ENCODE measurements at places on chromosomes 3 and 15.

DNA sequence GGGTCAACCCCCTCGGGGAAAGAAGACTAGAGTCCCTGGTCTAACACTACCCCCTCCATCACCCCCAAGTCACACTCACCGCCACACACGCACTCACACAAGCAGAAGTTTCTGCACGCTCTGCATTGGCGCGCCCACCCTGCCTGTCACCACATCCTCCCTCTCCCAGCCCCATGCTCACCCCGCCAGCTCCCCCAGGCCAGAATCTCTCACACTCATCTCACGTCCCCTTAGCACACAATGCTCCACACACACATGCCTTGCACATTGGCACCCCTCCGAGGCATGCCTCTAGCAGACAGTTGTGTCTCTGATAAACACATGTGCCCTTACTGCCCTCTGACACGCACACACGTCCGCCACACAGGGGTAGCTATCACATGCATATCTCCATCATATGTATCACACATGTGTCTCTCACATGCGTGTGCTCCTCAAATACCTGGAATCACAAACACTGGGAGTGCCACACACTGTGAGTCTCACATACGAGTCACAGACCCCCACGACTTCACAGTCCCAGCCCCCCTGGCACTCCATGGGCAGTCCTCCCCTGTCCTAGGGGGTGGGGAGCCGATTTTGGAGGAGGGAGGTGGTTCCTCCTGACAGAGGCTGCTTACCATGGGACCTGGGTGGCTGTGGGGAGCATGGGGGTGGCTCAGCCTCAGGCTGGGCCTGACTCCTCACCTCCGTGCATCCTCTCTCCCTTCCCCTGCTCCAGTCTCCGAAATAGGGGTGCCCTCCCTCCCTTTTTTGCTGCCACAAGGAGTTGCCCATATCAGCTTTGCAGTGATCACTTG lies 898 bp downstream of the FBLN2 start:
- no peak for DNase-seq

DNA sequence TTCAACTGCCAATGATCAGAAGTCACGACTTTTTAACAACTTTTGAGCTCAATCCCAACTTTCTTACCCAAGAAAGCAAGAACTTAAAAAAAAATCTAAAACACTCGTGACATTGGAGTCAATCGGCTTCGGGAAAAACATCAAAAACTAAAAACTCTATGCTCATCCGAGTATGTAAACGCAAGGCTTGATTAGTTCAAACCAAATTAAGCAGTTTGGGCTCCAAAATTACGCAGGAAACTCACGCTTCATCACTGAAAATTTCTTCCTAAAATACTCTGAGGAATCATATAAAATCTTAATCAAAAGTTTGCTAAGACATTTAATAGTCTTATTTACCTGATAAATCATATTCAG lies 1.6 kb downstream of the TRA2B start:
- DNase-seq, result no peak

- no peak for DNase-seq
These were observed 109.8 kb downstream of the IL12A start for GRCh38 chr3:160098261-160098908.

DNA sequence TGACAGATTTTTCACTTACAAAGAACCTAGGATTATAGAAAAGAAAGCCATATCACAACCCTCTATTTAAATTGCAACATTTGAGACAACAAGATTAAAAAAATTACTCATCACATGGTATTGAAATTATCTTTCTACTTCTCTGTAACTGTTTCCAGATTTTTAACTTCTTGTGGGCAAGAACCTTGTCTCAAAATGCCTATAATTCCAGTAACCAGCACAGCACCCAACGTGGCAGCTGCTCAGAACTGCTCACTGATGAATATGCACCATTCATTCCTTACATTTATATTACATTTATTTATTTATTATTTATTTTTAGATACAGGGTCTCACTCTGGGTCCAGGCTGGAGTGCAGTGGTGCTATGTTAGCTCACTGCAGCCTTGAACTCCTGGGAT lies 216.1 kb downstream of the THRB start:
- DNase-seq, result no peak

GRCh38 chr3:151084893-151085226 lies 604 bp upstream of the MED12L start:
- DNase-seq, result no peak

- DNase-seq, result no peak
These were observed 87.0 kb upstream of the PPP2R3A start for GRCh38 chr3:135878501-135878900.

GRCh38 chr3:190359813-190360212 lies 28.1 kb upstream of the CLDN16 start:
- no peak for DNase-seq

GRCh38 chr3:35908366-35909232 lies 269.3 kb downstream of the ARPP21 start:
- peak; percentile 43 for DNase-seq

GRCh38 chr3:4996223-4996765 lies 17.1 kb downstream of the BHLHE40 start:
- DNase-seq, result no peak

DNA sequence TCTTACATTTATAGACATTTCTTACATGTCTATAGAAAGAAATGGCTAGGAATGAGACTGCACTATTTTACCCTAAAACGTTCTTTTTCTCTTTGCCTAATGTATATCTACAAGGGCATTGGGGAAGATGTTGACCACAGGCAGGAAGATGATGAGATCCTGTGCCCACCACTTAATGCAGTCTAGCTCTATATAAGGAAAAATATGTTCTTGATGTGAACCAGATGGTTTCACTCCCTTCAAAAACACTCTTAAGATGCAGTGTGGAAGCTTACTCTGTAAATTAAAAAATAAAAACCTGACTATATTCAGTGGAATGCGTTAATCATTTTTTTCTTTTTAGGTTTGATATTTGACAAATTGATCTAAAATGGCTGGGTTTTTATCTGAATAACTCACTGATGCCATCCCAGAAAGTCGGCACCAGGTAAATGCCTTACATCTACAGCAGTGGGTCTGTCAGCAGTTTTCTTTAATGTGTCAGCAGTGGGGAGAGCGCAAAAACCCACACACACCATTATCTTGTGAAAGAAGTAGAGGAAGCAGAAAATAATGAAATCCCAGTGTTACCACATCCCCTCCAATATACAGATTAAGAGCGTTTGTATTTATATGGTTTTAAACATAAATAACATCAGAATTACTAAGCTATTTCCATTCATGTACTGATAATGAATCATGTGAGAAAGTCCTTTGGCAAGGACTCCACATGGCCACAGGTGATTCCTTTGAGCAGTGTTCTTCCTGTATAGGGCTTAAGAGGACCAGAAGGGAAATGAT lies 10.1 kb downstream of the AGTR1 start:
- no peak for DNase-seq

GRCh38 chr15:56205061-56205876 lies 38.4 kb downstream of the RFX7 start:
- no peak for DNase-seq

GRCh38 chr3:117126946-117127546 lies 417.5 kb downstream of the TUSC7 start:
- no peak for DNase-seq

- no peak for DNase-seq
These were observed 149.9 kb upstream of the RASGRP1 start for GRCh38 chr15:38714309-38715072.

- no peak for DNase-seq
These were observed 262.9 kb downstream of the CNTN6 start for GRCh38 chr3:1355691-1356090.

DNA sequence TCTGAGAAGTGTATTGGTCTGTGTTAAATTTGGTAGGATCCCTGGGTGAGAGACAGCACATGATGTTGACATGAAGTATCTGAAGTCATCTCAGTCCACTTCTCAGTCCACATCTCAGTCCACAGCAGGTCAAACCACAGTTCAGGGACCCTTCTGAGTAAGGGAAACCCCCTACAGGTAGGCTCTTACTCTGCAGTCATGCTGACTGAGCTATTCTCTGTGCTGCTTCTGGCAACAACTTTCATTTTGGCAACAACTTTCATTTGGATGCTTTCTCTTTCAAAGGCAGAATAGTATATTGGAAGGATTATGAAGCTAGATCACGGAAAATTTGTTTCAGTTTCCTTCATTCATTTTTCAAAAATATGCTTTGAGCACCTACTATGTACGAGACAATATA lies 178.2 kb upstream of the GOLIM4 start:
- DNase-seq, result no peak

DNA sequence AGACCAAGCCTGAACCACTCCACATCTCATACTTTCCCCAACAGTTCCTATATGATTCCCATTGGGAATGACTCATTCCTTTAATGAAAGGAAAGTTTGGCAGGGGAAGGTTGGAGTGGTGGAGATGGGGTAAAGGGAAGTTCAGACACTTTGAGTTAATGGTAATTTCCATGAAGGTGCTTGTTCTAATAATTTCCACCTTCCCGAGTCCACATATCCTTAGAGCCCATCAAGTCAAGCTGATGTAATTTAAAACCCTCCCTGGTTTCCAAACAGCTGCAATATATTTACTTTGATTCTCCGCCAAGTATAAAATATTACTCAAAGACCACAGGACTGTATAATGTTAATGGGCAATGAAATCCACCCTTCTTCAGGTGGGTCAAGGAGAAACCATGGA lies 95.0 kb upstream of the GALNT15 start:
- no peak for DNase-seq

DNA sequence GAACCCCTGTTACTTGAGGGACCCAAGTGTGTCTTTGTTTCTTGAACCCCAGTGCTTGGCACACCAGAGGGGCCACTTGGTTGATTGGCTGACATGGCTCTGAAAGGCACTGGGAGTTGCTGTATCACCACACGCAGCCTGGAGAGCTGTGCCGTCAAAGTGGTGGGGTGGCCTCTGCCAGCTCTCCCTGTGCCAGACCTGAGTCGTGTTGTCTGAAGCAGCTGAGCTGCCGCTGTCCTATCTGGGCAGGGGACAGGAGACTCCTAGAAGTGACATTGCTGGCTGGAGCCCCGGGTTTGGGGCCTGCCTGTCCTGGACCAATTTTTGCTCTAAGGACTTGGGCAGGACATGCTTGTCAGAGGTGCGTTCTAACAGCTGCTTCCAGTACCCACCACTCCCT lies 5.5 kb upstream of the SNX22 start:
- DNase-seq, result no peak

DNA sequence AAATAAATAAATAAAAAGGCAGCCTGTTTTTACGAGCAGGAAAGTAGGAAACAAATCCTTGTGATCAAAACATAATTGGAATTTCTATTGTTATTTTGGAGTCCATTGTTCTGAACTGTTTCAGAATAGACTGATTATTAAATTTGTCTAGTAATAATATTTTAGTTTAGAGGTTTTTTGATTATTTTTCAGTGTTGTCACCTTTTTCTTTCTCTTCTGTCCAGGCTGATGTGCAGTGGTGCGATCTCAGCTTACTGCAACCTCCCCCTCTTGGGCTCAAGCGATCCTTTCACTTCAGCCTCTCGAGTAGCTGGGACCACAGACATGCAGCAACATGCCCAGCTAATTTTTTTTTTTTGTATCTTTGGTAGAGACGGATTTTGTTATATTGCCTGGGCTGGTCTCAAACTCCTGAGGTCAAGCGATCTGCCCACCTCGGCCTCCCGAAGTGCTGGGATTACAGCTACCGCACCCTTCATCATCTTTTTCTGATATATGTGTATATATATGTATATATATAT lies 38.0 kb downstream of the KAT2B start:
- DNase-seq, result no peak

DNA sequence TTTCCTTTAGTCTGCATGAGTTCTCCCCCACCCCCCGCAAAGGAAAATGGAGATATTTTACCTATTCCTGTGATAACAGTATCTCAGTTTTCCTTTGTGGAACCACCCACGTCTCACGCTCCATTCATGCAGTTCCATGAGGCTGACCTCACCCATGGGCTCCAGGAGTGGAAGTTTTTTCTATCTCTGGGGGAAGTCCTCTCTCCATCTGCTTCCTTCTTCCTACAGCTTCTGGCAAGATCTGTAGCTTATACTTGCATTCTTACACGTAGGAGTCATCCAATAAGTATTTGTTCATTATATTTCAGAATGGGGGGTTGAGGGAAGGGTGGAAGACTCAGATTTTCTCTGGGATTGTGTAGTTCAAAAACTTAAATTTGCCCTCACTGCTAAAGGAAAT lies 5.8 kb upstream of the GLCE start:
- DNase-seq, result no peak

GRCh38 chr15:98289747-98290146 lies 329.2 kb downstream of the ARRDC4 start:
- DNase-seq, result no peak

- DNase-seq, result no peak
These were observed 130.6 kb downstream of the NSMCE3 start for GRCh38 chr15:29139072-29139471.

GRCh38 chr3:149288655-149289054 lies 44.8 kb downstream of the TM4SF18 start:
- no peak for DNase-seq

- no peak for DNase-seq
These were observed 96.8 kb upstream of the ROBO2 start for GRCh38 chr3:76943058-76943457.

DNA sequence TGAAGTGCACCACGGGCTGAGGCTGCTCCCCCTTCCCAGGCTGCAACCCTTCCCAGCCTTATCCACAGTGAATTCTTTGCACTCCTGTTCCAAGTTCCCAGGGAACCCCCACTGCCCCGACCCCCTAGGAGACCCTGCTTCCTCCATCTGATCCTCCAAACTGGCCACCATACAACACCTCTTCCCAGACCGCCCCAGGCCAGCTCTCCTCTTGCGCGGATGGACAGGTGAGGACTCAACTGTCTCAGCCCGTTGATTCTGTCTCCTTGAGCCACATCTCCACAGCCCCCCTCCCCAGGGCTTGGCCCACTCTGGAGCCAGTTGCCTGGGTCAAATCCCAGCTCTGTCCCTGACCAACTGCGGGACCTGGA lies 21.7 kb downstream of the GRIP2 start:
- no peak for DNase-seq

DNA sequence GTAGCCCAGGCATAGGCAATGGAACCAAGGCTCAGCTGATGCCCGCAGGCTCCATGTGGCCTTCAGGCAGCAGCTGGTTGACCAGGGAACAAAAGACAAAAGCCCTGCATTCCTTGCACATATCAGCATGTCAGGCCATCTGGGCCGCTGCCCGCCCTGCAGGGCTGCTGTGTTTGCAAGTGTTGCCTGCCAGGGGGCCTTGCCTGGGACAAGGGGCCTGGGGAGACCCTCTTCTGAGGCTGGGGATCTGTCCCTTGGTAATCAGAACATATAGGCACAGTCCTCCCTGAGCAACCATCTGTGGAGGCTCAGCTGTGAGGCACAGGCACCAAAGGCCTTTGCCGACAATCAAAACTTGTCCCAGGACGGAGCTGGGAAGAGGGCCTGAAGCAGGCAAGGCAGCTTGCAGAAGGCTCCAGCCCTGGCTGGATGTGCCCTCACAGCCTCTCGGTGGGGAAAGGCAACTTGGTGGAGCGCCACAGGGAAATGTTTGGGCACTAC lies 138.2 kb downstream of the TPRA1 start:
- no peak for DNase-seq
